Epithelial cell of proximal tubule (primary cell): ENCODE measurements at places on chromosomes 7 and 10. TPM values are rescaled to one million over a fixed set of nuclear protein-coding genes. Genes with fewer than 3 reads are reported as not detected.

DNA sequence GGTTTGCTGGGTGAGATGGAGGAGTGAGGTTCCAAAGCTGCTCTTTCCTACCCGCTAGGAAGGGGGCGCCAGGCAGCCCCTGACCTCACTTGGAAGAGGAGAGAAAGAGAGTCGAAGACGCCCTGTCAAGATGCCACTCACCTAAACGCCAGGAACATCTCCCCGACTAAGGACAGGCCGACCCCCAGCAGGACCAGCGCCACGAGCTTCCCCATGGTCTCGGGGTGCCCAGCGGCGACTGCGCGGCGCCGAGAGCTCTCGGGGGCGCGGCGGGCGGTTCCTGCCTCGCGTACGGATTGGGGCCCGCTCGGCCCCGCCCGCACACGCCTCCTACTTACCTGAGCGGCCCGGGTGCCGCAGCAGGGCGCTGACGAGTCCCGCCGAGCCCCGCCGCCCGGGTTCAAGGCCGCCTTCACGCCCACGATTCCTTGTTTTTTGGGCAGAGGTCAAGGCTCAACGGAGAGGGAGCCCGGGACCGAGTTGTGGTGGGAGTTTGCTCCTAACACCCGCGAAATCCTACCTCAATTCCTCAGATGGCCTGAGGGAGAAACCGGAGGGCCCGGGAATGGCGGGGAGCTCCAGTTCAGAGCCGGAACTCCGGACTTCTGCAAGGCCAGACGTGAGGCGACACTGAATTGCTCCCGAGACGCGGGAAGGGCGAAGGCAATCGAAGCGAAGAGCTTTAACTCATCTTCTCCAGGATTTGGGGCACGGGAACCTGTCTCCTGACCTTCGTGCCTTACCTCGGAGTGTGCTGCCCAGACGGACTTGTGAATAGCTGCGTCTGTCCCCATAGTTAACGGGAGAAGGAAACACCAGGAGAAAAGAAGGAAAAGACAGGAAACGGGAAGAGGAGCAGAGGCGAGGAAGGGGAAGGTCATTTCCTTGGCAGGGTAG lies at the start of gene PON3:
Gene PON3, minus strand, starts transcription at position 240 of the 897 bp plus-strand sequence. Its CDS starts 25 bp downstream, at position 215.
- DNase-seq = no peak

- no peak for DNase-seq
Observed at GRCh38 chr7:106048706-106049020, 63.4 kb downstream of the SYPL1 start.

The HELLS gene
- total RNA-seq = 42.3 and 71.1 TPM in 2 replicates

DNA sequence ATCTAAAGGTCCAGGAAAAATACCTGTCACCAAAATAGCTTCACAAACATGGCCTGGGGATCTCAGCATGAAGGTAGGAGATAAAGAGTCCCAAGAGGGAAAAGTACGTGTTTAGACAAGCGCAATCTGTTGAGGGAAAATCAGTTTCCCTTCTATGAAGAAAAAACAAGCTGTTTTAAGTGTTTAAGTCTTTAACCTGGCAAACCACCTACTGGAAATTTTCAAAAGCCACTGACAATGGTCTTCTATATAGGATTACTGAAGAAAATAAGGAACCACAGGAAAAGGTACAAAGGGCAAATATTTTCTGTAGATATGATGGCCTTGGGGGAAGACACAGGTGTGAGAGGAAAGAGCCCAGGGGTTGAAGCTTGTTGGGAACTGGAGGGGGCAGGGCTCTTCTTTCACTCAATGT lies 21.2 kb downstream of the ALDH18A1 start:
- no peak for DNase-seq

The GTF2I gene
- total RNA-seq = 84.1 and 101 TPM in 2 replicates

DNA sequence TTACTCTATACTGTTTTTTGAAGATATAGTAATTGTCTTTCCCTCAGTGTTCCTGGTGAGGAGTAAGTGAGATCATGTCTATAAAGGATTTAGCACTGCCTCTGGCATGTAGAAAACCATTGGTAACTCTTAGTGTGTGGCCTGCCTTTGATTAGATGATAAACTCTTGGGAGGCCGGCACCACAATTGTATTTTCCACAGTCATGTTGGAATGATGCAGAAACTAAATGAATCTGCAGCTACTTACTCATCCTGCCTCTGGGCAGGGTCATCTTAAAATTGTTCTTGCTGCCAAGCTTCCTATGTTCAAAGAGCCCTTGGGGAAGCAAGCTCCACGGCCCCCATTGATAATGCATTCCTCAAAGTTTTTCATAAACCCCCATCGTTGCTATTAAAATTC lies 204.6 kb downstream of the ANKRD7 start:
- DNase-seq = no peak

GRCh38 chr10:9342885-9343570 lies 1288.5 kb downstream of the GATA3 start:
- no peak for DNase-seq

The ZSWIM8 gene
- 31.5 and 40.3 TPM in 2 replicates for total RNA-seq

DNA sequence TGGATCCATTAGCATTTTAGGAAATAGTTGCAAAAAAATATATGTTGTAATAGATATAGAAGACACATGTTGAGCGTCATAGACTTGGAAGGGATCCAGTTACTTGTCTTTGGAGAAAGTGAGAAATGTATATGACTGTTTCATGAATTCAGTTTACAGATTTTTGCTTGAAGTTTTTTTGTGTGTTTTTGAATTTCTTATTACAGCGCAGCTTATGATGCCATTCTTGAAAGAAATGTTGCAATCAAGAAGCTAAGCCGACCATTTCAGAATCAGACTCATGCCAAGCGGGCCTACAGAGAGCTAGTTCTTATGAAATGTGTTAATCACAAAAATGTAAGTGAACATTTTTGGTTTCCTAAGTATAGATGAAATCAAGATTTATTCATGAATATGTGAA lies 98.2 kb downstream of the MAPK8 start:
- DNase-seq = no peak

DNA sequence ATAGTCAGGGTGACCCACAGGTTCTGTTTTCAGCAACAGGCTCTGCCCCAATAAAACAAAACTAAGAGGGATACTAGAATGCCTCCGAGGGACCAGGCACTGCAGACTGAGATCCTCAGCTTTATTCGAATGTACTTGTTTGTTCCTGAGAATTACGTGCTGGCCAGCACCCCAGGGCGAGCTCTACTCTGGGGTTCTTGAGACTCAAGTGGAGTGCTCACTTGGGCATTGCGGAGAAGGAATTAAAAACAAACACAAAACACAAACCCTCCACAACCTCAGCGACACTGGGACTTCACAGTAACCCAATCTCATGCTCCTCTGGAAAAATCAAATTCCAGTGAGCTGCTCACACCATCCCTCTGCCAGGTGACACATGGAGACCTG lies 250.7 kb downstream of the TNS3 start:
- no peak for DNase-seq

- no peak for DNase-seq
Observed at GRCh38 chr7:127396184-127396583, 3.7 kb upstream of the ZNF800 start.

The NPFFR1 gene
- 0.14 TPM in 1 of 2 replicates, not detected in the other for total RNA-seq

DNA sequence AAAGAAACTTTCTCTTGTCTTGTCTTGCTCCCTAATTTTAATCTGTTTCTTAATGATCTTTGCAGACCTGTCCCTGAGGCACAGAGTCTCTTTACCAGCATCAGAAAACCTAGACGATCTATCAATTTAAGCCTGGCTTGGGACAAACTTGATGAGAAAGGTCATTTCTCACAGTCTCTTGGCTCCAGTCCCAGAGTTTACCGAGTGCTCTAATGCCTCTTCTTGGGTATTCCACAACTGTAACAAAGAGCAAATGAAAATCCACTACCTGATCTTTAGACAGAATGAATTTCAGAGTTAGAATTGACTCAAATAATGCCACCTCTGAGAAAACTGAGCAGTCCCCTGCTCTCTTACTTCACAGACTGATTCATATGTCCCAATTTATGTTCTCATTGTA lies 106.4 kb upstream of the DNAJB12 start:
- DNase-seq = no peak

DNA sequence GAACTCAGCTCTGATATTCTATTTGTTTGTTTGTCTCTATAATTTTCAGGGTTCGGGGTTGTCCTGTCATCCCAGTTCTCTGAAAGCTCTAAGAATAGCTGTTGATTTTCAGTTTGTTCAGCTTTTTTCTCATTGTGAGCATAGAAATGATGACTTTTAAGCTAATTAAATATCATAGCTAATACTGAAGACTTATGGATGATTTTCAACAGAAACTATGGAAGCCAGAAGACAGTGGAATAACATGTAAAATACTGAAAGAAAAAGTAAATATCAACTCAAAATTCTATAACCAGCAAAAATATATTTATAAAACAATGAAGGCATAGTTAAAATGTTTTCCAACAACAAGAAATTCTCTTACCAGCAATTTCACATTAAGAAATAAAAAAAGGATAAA lies 96.4 kb upstream of the ETV1 start:
- no peak for DNase-seq

The PCDH15 gene
- 0.07 TPM in 1 of 2 replicates, not detected in the other for total RNA-seq

The OIT3 gene
- total RNA-seq = 0.29 TPM in 1 of 2 replicates, not detected in the other

The SERPINE1 gene
- 160 and 249 TPM in 2 replicates for total RNA-seq

The TLX1 gene
- not detected in 2 replicates for total RNA-seq

DNA sequence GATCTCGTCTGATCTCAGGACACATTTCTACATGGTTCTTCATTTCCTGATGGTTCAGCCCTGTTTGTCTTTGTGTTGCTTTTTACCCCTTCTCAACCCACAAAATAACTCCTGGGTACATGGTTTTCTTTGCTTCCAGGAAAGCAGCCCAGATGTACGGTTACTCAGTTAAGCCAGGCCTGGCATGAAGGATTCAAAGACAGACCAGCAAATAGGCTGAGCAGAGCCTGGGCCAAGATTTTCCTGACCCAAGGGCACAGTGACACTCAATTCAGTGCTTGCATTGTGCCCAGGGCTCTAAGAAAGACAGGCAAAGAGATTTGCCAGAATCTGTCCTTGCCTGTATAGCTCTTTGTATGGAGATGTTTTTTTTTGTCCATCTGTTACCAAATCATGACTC lies 340.8 kb upstream of the KIAA1217 start:
- DNase-seq = no peak

DNA sequence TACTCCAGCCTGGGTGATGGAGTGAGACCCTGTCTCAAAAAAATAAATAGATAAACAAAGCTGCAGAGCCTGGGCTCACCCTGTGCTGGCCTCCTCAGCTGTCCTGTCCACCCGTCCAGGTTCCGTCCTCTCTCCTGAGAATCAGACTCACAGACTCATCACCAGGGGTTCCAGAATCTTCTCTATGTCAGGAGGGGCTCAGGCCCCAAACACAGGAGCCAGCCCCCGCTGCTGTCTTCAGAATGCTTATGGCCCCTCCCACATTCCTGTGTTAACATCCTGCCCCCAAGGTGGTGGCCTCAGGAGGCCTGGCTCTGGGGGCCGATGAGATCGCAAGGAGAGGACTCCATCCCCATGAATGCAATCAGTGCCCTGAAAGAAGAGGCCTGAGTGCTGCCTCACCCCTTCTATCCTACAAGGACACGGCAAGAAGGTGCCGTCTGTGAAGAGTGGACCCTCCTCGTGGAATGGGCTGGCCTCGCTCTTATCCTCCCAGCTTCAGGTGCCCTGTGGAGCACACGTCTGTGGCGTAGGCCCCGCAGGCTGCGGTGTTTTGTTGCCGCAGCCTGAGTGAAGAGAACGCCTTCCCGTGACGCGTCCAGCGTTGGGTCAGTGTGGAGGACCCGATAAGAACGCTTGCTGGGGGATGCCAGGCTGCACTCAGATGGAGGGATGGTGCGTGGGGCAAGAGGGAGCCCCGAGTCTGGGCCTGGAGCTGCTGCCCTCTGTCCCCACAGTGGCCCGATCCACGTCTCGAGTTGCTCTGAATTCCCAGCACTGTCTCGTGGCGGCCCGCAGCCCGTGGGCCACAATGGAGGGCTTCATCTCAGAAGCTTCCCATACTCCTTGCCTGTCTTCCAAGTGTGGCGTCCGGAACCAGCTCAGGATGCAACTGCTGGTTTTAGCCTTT lies 77.1 kb downstream of the INPP5A start:
- DNase-seq = no peak

- DNase-seq = no peak
Observed at GRCh38 chr7:98956469-98956868, 78.1 kb downstream of the TRRAP start.

GRCh38 chr7:90945104-90945787 lies 319.0 kb upstream of the FZD1 start:
- DNase-seq = no peak

The NOBOX gene
- total RNA-seq = not detected in 2 replicates

GRCh38 chr7:137753067-137753466 lies 93.7 kb downstream of the DGKI start:
- DNase-seq = no peak

- DNase-seq = no peak
Observed at GRCh38 chr7:36023033-36023560, 130.0 kb upstream of the EEPD1 start.

GRCh38 chr10:101219139-101219945 lies 9.9 kb downstream of the LBX1 start:
- DNase-seq = no peak

GRCh38 chr10:100724531-100725027 lies 20.8 kb upstream of the PAX2 start:
- DNase-seq = no peak

- DNase-seq = no peak
Observed at GRCh38 chr7:52501696-52502095, 533.7 kb upstream of the POM121L12 start.

The GPR141 gene
- not detected in 2 replicates for total RNA-seq

- DNase-seq = no peak
Observed at GRCh38 chr7:17185690-17186070, 112.8 kb upstream of the AHR start.

DNA sequence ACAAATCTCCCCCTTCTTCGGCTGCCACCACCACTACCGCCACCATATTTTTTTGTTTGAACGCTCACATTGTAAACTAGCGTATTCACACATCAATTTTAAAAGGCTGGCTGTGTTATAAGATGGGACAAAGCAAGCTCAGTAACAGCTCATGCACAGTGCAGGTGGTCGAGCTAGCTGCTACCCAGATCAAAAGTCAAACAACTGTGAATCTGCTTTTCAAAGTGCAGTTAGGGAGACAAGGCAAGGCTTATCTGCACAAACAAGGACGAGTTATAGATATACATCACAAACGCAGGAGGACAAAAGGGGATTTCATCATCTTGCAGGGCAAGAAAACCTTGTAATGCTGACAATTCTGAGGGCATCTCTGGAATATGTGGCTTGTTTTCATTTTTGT lies 231.6 kb downstream of the VTI1A start:
- no peak for DNase-seq

DNA sequence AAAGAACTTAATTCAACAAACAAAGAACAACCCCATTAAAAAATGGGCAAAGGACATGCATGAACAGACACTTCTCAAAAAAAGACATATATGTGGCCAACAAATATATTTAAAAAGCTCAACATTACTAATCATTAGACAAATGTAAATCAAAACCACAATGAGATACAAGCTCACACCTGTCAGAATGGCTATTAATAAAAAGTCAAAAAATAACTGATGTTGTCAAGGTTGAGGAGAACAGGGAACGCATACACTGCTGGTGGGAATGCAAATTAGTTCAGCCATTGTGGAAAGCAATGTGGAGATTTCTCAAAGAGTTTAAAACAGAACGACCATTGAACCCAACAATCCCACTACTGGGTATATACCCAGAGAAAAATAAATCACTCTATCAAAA lies 19.1 kb downstream of the ZFAND4 start:
- DNase-seq = no peak

- no peak for DNase-seq
Observed at GRCh38 chr7:112262855-112263487, 56.5 kb downstream of the ZNF277 start.
